Omental fat pad (tissue), 4 donors: ENCODE measurements at places on chromosomes 12 and 14. TPM values are rescaled to one million over a fixed set of nuclear protein-coding genes. Genes with fewer than 3 reads are reported as not detected.

- DNase-seq, result no peak
Observed at GRCh38 chr12:13208533-13209435, 12.3 kb downstream of the EMP1 start.

GRCh38 chr12:96311191-96311590, 89.0 kb downstream of the CDK17 start:
- no peak for DNase-seq

GRCh38 chr14:98904677-98905076, 367.3 kb downstream of the BCL11B start:
- DNase-seq, result no peak

The TAMALIN gene
- 67.9 TPM for total RNA-seq

GRCh38 chr14:104246401-104247335, 108.3 kb downstream of the KIF26A start:
- no peak for DNase-seq

GRCh38 chr14:24417832-24418491, 11.5 kb downstream of the CBLN3 start:
- DNase-seq, result no peak

- no peak for DNase-seq
Observed at GRCh38 chr12:132711080-132711843, 620 bp downstream of the PGAM5 start.

- no peak for DNase-seq
Observed at GRCh38 chr12:70044167-70044566, 199.1 kb upstream of the CNOT2 start.

The SERPINA10 gene
- total RNA-seq, result not detected

DNA sequence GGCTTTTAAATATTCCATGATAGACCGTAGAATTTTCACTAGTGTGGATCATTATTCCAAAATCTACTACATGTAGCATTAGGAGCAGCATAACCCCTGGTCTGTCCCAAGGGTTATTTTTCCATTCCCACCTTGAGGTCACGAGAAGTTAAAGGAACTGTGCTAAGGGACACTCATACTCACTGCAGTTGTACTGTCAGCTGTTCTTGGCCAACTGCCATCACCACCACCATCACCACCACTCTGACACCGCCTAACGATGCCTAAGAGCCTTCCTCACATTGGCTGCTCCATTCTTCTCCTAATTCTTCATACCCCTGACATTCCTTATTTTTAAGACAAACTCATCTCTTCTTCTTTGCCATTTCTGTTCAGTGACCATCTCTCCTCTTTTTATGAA, 13.4 kb upstream of the PTGDR start:
- DNase-seq, result no peak

DNA sequence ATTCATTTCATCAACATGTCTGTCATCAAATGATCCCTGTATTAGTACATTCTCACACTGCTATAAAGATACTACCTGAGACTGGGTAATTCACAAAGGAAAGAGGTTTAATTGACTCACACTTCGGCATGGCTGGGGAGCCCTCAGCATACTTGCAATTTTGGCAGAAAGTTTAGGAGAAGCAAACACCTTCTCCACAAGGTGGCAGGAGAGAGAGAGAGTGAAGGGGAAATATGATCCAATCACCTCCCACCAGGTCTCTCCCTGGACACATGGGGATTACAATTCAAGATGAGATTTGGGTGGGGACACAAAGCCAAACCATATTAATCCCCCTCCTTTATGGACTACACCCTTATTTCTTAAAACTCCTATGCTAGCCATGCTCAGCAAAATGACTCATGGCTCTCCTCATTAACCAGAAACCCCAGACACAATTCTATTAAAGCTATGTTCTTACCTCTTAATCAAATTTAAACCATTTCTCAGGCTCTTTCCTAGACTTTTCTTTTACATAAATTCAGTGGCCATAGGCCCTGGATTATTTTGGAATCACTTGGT, 932.3 kb downstream of the FLRT2 start:
- DNase-seq, result no peak

DNA sequence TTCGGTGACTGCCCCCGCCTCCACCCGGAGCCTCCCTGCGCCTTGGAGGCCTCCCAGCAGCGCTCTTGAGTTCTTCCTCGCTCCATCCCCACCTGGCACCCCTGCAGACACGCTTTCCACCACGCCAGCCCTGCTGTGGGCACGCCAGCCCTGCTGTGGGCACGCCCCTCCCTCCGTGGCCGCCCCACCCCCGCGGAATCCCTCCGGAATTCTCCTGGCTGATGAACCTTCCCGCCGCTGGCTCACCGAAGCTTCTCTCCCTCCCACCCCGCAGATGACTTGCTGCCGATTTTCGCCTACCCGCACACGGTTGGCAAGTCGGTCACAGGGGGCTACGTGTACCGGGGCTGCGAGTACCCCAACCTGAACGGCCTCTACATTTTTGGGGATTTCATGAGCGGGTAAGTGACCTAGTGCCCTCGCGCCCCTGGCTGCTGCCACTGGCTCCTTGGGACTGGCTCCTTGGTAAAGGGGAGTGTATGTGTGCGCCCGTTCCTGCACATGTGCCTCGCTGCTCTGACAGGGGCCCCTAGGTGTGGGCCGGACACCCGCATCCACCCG, 15.2 kb downstream of the HHIPL1 start:
- DNase-seq, result no peak

GRCh38 chr12:94207467-94207848, 59.1 kb downstream of the PLXNC1 start:
- no peak for DNase-seq

DNA sequence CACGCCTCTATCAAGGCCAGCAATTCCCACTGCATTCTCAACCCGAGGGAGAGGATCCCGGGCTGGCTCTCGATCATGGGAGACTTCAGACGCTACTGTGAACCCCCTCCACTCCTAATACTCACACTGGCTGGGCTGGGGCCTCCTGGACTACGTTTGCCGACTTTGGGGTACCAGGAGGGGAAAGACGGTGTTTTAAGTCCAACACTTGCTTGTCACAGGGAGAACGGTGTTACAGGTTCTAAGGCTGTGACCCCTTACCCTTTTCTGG, 463 bp downstream of the NACA start:
- DNase-seq, result no peak
